ENCODE measurements at places on chromosomes 16 and 17.

DNA sequence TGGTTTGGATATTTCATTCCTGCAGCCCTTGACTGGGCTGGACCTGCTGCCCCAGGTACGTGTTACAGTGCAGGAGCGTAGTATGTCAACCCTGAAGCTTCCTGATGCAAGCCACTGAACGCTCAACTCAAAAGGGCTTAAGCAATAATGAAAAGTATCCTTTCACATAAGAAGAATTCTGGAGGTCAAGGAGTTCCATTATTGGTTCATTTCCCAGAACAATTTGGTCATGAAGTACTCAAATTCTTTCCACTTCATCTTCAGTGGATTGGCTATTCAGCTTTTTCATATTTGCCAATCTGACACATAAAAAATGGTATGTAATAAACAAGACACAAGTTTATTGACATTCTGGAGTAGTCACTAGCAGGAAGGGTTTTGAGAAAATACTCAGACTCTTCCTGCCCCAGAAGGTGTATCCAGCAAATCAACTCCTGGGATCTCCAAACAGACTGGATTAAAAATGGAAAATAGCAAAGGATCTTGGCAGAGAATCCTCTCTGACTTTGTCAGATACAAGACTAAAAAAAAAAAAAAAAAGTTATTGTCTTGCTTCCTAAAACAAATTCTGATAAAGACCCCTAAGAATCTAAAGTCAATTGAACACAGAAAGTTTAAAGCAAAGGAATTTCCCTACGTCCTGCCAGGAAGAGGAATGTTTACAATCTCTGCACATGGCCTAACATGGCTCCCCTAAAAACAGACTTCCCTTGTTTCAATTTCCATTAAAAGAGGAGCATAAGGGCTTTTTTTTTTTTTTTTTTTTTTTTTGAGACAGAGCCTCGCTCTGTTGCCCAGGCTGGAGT lies 37.5 kb upstream of the WSB1 start:
- no peak for DNase-seq

- no peak for DNase-seq
These were observed 9.4 kb upstream of the ZNF689 start for GRCh38 chr16:30619638-30620037.

DNA sequence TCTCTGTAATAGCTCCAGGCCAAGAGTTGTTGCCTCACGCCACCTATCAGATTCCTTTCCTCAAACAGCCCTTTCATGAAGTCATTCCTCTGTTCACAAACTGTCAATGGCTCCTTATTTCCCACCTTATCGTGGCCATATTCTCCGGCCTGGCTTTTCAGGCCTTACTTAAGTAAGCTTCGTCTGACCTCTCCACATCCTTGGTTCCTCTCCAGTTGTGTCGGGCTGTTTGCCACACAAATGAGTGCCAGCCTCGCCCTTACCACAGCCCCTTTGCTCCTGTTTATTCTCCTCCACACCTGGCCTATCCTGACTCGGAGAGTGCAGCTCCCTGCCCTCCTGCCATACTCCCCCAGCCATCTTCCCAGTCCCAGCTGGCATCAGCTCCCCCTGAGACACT lies 2.0 kb downstream of the TP53I13 start:
- DNase-seq = no peak

DNA sequence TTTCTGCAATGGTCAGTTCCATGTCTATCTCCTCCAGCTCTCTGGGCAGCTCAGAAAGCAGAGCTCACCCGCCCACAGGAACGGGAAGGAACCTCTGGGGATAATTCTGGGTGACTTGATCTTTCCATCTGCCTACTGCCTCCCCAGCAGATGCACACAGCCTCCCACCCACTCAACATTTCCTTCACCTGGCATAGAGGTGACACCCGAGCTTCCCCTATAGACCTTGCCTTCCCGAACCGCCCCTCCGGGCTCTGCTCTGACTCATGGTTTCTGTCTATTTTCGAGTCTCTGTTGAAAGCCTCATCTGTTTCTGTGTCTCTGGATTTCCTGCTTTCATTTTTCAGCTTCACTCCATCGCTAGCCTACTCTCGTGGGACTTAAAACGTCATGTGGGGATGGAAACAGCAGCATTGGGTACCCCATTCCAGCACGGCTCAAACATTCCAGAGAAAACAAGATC lies 11.4 kb downstream of the GGA3 start:
- DNase-seq = peak; percentile 37

DNA sequence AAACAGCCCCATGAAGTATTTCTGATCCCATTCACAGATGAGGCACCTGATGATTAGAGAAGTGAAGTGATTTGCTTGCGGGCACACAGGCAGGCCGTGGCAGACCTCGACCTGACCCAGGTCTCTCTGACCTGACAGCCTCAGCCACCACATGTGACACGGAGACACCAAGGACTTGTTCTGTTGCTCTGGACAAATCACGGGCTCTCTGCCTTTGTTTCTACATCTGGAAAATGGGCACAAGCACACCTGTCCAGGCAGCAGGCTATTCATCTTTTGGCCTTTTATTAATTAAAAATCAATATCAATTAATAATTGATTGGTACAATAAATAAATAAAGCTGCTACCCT lies 3.4 kb downstream of the MAP3K14 start:
- DNase-seq = no peak

DNA sequence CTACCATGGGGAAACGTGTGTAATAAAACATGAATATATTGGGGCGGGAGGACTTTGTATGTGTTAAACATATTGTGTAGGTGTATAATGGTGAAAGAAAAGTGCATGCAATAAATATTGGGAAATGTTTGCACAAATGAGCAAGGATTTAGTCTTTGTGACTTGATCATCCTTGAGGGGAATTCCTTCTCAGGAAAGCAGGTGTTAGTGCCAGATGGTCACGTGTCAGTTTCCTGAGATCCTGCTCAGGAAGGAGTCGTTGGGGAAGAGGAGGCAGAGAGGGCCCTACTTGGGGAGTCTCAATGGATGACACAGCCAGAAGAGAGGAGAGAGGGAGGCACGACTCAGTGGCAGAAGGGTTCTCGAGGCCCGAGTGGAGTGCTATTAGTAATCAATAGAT lies 53.2 kb downstream of the MSI2 start:
- no peak for DNase-seq

GRCh38 chr16:85622683-85623082 lies 9.6 kb downstream of the GSE1 start:
- no peak for DNase-seq

DNA sequence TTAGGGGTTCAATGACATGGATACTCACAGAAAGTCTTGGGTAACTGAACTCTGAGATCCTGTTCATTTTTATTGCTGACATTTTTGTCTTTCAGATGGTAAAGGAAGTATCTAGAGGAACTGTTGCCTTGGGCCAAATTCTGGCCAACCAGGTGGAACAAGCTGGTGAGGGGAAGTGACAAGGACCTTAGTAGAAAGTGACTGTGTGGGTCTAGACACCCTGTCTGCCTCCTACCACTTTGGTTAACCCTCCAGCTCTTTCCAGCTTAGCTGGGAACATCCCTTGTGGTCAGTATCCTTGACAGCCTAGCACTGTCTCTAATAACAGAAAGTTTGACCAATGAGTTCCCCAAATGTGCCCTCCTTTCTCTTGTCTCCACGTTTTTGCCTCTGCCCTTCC lies 28.8 kb upstream of the PRKCB start:
- DNase-seq = no peak

- DNase-seq = no peak
These were observed 32.1 kb downstream of the NKD1 start for GRCh38 chr16:50580180-50580798.

GRCh38 chr16:69724981-69725479 lies 1.3 kb downstream of the NQO1 start:
- no peak for DNase-seq

- DNase-seq = no peak
These were observed 20.2 kb downstream of the TOM1L1 start for GRCh38 chr17:54920819-54921218.

DNA sequence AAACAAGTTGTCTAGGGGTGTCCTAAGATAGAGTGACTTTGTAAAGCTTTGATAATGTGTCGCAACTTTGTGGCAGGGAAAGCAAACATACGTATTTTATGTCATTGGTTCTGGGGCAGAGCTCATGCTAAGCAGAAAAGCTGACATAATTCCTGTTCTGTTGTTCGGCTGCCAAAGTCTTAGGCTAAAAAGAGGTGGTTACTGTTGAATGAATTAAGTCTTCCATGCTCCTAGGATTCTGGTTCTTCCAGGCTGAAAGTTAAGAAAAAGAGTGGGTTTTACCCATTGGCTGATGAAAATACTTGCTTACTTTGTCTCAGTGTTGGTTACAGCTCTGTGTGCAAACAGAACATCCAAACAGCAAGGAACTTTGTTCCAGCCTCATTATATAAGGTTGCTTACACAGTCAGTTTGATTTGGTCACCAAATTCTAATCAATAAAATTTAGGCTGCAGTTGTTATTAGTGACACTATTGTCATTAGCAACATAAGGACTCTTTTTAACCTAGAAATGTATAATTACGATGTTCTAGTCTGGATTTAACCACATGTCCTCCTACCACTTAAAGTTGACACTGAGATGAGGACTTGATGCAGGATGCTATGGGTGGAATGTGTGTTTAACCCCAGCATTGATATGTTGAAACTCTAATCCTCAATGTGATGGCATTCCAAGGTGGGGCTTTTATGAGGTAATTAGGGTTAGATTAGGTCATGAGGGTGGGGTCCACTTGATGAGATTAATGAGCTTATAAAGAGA lies 114.0 kb upstream of the GOT2 start:
- DNase-seq = no peak

DNA sequence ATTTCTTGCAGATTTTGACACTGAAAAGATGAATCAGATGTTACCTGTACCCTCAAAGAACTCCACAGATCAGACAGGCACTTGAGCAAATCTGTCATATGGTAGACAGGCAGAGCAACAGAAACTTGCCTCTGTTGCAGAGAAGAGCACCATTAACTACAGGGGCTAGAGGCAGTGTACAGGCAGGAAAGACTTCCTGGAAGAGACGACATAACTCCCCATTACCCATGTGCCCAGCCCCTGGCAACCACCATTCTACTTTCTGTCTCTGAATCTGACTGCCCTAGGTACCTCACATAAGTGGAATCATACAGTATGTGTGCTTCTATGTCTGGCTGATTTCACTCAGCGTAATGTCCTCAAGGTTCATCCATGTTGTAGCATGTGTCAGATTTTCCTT lies 15.5 kb downstream of the GFOD2 start:
- DNase-seq = no peak

DNA sequence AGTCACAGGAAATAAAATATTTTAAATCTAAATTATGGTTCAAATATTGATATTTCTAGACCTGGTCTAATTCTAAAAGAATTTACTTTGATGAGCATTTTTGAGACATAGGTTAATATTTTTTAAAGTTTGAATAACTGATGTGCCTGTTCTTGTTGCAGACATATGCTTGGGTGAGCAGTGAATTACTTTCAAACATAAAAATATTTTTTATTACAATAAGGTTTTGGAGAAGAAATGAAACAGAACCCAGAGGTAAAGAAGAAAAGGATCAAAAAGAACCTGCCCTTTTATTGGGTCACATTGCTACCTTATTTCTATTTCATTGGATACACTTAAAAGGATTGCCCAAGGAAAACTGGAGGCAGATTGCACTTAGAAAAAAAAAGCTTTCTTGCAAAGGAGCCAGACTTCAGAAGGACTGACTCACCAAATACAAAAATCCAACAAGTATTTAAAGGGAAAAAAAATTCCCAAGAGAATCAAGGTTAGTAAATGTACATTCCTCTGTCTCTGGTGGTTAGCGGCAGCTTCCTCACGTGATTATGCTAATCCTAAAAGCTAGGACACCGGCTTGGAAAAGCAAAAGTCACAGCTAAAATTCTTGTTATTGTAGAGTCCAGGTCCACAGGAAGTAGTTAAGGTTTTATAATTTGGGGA lies 18.5 kb downstream of the ENPP7 start:
- DNase-seq = no peak

DNA sequence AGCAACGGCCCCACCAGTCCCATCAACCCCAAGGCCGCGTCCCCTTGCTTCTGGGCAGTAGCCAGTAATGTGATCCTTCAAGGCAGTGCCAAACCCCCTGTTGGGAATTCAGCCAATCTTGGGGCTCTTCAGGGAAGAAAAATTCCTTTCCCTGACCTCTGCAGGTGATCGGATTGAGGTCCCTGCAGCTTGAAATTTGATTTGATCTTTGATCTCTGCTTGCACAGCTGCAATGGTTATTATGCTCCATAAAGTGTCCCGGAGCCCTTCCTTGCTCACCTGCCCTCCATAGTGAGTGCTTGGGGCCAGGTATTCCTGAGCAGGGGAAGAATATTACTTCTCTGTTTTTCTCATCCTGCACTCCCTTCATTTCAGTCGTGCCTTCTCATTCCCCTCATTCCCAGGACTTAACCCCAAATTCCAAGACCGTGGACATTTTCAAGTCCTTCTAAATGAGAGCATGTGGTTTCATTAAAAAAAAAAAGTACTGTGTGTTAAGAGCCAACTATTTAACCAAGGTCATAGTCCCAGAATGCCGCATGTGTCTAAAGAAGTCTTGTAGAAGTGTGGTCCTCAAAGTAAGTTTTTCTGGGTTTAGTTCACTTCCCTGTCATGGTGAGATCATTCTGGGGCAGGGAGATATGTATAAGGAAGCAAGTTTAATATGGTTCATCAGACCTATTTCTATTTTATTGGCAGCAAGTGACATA lies 56.3 kb downstream of the SOX9 start:
- DNase-seq = no peak

DNA sequence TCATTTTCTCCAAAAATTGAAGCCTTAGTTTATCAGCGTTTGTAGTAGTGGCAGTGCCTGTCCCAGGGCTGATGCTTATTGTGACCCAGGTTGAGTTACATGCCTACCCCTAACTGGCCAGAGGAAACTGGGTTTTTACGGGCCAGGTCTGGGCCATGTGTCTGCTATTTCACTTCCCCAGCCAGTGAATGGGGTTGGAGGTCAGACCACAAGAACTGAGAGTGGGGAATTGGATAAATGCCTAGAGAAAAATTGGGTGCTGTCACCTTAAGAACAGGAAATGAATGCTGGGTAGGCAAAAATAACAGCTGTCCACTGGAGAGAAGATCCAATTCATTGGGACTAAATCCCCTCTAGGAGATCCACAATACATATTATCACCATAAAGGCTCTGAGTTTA lies 5.2 kb downstream of the ADPRM start:
- DNase-seq = no peak

- no peak for DNase-seq
These were observed 321.9 kb upstream of the PMFBP1 start for GRCh38 chr16:72493716-72494415.

GRCh38 chr16:58027916-58028455 lies 2.4 kb downstream of the MMP15 start:
- no peak for DNase-seq

GRCh38 chr17:76579281-76579680 lies 6.4 kb downstream of the ST6GALNAC2 start:
- DNase-seq = no peak

GRCh38 chr17:73430848-73431247 lies 119.0 kb upstream of the CDC42EP4 start:
- no peak for DNase-seq

Measured in Calu3 (cell line).